ENCODE measurements at places on chromosomes 7 and 10.

DNA sequence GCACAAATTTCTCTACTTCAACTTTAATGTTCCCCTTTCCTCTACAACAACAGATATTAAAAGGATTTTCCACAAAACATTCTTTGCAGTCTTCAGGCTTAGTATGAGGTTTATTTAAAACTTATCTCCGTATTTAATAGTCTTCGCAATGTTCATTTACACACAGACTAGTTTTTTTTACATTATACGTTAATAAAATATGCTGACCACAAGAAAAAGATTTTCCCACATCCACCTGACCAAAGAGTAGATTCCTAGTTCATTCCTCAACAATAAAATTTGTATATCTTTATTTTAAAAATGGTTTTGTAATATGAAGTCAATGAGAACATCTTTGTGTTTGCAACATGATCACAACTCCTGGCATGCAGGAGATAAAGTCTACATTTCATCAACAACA, 42.4 kb downstream of the POT1 start:
- DNase-seq: no peak

- peak; percentile 78 for DNase-seq
Observed at GRCh38 chr10:79196470-79197461, 128.0 kb downstream of the ZMIZ1 start.

DNA sequence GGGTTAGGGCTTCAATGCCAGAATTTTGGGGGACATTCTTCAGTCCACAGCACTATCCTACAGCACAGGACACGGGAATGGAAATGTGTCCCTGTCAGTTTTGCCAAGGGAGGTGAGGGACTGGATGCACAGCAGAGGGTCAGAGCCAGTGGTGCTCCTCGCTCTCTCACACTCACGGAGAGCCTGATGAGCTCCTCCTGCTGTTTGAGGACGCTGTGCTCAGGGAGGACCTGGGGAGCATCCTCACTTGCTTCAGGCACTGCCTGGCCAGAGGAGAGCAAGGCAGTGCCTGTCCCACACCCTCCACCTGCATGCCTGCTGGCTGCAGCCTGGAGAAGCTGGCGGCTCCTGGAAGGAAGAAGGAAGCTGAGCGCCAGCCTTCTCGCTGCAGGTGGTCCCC, 58.6 kb downstream of the RAMP3 start:
- no peak for DNase-seq

GRCh38 chr7:835485-836401, 3.5 kb downstream of the SUN1 start:
- no peak for DNase-seq

- DNase-seq: no peak
Observed at GRCh38 chr7:39703144-39703543, 79.8 kb downstream of the RALA start.

DNA sequence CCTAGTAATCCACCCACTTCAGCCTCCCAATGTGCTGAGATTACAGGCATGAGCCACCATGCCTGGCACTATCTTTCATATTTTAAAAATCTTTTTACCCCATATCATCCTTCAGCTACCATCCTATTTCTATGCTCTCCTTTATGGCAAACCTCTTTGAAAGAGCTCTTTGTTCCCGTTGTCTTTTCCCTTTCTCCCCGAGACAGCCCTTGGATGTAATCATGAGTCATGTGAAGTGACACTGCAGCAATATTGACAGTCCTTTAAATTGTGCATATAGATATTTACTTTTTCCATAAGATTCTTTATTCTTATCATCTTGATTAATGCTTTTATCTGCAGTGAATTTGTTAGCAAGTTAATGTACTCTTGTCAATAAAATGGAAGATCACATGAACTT, 286.6 kb downstream of the ANKRD7 start:
- DNase-seq: no peak

- no peak for DNase-seq
Observed at GRCh38 chr7:29167721-29168120, 21.4 kb upstream of the CPVL start.

GRCh38 chr7:123871998-123872867, 27.3 kb downstream of the HYAL4 start:
- peak; percentile 62 for DNase-seq

DNA sequence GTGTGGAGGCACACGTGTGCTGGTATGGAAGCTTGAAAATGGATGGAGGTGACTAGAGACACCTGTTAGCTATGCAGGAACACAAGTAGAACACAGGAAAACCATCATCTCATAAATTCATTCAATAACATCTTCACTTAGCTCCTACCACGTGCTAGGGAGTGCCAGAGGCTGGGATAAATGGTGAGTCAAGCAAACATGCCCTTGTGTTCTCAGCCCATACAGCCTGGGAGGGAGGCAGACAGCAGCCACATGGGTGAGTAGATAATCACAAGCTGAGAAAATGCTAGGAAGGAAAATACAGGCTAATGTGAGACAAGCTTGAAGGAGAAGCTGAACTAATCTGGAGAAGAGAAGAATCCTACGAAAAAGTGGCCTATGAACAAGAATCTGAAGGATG, 468.0 kb upstream of the ZMIZ1 start:
- peak; percentile 4 for DNase-seq

GRCh38 chr10:90443342-90443741, 414.5 kb downstream of the HTR7 start:
- no peak for DNase-seq

DNA sequence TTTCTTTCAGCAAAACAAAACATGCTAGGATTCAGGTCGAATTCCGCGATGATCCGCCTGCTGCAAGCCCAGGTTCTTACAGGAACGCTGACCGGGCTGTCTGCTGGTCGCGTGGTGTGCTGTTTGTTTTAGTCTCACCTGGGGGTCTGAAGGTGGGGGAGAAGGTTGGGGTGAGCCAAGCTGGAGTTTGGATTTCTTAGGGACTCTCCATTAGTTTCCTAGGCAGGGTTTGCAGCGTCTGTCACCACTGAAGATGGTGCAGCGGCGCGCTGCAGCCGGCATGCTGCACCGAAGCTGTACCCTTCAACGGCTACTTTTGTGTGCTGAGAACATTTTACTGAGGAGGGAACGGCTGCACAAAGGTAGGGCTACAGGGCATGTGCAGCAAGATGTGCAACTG, 48.7 kb downstream of the GCC1 start:
- DNase-seq: peak; percentile 9

GRCh38 chr7:88480896-88481295, 174.2 kb upstream of the STEAP4 start:
- DNase-seq: no peak

GRCh38 chr7:149638566-149639320, 134.6 kb downstream of the ZNF467 start:
- no peak for DNase-seq

- no peak for DNase-seq
Observed at GRCh38 chr7:5420067-5420880, 3.4 kb downstream of the TNRC18 start.

GRCh38 chr10:101161494-101162299, 30.6 kb downstream of the TLX1 start:
- peak; percentile 88 for DNase-seq

- no peak for DNase-seq
Observed at GRCh38 chr7:102275123-102275703, 11.5 kb upstream of the SH2B2 start.

DNA sequence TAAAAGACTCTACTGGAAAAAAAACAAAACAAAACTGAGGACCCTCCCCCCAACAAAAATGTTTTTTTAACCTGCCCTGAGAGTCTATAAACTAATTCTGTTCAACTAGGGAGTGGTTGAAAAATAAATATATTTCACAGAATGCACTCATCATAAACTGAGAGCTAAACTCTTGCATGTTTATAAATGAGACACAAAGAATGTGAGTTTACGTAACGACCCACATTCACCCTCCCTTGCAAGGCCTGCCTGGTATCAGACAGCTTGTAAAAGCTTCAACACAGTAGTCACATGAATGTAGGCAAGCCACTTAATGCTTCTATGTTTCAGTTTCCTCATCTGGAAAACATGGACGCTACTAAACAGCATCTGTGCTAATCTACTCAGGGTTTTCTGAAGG, 50.3 kb downstream of the JAZF1 start:
- peak; percentile 71 for DNase-seq

DNA sequence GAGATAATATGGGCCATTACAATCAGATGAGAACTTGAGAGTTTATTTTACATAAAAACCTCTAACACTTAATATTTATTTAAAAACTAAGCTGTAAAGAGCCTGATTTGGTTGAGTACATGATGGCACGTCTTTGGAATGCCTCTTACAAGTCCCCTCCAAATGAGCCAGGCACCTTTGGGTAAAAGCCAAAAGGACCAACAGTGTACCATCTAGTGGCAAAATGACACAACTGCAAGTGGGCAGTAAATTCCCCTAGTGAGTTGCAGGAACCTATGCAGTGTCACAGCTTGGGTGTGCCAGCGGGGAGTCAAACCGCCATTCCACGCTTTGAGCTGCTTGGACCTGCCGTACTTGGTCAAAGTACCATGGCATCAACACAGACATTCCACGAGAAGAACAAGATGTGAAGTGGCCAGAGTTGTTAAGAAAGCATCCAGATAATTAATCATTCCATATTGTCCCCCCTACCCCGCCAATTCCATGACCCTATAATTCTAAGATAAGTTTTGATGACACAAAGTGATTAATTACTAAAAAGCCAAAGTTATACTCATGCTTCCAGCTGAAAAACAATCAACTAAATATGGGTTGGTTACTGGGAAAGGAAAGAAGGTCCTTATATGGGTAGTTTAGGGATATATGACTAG, 115.2 kb downstream of the SORBS1 start:
- peak; percentile 69 for DNase-seq

GRCh38 chr10:7233259-7233991, 177.4 kb downstream of the SFMBT2 start:
- no peak for DNase-seq

DNA sequence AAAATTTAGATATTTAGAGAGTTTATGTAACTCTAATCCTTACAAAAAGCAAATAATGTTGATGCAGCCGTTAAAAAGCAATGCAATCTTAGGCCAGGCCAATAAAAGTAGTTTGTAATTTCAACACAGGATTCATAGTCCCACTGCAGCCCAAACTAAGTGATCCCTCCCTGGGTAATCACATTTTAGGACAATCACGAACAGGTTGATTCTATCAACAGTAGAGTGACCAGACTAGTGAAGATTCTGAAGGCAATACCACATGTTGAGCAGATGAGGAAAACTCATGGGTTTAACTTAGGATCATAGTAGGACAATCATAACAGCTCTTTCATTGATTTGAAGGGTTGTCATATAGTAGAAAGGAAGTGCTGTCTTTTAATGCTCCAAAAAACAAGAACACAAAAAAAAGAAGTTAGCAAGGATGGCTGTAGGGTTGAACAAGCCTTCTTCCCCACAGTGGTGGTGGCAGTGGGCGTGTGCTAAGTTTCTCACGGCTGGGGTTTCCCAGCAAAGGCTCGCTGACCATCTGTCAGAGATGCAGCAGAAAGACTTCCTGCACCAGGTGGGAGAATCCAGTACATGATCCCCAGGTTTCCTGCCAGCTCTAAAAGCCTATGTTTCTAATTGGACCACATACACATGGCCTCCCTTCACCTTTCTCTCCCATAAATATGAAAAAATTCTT, 212.2 kb downstream of the CHRM2 start:
- peak; percentile 18 for DNase-seq

GRCh38 chr7:38902449-38902848, 6.5 kb downstream of the VPS41 start:
- DNase-seq: no peak

DNA sequence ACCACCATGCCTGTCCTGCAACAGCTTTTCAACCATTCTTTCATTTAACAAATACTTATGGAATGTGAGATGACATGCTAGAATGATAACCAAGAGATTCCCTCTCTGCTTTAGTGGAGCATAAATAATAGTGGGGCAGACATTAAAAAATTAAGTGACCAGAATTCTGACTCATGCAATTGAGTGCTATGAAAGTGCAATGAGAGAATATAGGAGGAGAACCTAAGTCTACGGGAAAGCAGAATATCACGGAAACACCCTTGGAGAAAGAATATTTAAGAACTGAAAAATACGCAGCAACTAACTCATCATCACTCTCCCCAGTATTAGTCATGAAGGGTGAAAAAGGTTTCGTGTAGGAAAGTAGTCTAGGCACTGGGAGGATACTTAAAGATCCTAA, 7.1 kb downstream of the KIF5B start:
- DNase-seq: peak; percentile 20

DNA sequence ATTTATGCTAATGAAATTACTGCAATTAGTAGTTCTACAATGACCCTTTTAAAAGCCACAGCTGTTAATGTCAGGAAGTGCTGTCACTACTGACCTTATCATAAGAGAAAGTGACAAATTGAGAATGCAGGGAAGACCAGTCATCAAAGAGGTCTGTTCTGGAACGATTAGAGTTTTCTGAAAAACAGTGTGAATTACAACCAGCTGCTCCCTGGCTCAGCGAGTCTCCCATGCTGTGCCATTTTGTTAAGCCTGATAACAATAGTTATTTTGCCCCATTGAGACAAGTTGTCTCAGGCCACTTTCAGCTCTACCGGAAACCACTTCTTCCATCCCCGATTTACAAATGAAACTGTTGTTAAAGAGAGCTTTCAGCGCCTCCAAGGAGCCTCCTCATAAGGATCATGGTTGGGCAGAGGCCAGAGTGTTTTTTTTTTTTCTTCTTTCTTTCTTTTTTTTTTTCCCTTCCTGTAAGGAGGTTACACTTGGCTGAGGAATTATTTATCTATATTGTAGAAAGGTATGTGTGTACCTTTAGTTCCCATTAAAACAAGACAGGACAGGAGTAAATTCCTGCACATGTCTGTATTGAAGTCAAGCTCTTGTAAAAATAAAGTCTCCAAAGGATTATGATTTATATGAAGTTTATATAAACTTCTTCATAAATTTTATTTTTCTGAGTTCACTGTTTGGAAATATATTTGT, 173.6 kb downstream of the CDCA7L start:
- no peak for DNase-seq

GRCh38 chr7:34124765-34125164, 219.4 kb downstream of the BMPER start:
- DNase-seq: no peak
